T-helper 9 cell (primary cell): ENCODE measurements at places on chromosomes 4 and X.

GRCh38 chr4:4582653-4583052 lies 40.8 kb upstream of the STX18 start:
- DNase-seq: no peak

DNA sequence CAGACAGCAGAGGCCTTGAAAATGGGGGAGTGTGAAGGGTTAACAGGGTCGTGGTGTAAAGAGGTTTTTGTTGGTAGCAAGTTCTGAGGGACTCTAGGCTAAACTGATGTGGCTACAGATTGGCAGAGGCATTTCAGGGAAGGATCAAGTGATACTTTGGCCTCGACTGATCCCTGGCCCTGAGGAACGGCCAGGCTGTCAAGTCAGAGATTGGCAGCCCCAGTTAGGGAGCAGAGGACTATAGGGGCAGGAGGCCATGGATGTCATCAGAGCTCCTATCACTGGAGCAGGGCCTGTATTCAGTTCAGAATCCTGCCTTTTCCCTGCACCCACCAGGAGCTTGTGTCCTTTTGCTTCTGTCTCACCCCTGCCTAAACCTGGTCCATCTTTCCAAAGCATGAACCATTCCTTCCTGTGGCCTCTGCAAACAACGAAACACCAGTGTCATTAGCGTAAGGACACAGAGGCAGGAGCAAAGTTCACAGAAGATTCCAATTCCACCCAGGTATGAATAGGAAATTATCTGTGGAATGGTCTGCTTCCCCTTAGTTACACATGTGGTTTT lies 613.1 kb downstream of the MID1IP1 start:
- no peak for DNase-seq

DNA sequence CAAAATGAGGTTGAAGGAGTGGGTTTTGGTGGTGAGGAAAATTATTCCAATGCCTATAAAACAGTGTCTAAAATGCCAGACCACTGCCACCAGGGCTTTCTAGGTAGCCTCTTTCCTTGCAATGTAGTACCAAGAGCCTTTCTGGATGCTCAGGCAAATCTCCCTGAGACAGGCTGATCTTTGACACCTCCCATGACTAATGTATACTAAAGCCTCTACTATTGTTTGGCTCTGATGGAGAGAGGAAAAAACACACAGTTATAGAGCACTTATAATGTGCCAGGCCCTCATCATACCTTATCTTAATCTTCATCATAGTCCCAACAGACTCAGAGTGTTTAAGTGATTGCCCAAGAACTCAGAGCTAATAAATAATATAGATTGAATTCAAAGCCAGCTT lies 5.8 kb downstream of the MTMR8 start:
- DNase-seq: no peak

- no peak for DNase-seq
Measured at GRCh38 chrX:136773648-136774047, 7.1 kb downstream of the ARHGEF6 start.

DNA sequence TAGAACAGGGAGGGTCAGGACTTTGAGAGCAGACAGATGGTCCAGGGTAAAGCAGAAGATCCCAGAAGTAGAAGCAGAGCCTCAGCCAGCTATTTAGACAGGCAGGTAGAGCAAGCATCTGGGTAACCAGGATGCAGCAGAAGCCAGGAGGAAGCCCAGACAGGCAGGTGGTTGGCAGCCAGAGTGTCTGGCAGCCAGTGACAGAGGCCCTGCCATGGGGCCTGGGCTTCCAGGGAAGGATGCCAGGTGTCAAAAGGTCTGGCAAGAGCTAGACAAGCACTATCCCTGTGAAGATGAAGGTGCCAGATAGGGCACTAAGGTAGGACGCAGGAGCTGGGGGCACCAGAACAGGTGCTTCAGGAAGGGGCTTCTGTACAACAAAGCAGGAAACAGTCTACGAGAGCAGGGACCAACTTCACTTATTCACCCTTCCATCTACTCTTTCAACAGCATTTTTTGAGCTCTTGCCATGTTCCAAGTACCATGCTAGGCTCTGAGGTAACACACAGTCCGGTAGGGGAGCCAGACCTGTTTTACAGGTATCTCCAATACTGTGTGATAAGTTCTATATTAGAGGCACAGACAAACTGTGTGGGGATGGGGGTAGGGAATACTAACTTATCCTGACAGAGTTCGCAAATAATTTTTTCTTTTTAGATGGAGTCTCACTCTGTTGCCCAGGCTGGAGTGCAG lies 38.1 kb upstream of the GJB1 start:
- DNase-seq: no peak

DNA sequence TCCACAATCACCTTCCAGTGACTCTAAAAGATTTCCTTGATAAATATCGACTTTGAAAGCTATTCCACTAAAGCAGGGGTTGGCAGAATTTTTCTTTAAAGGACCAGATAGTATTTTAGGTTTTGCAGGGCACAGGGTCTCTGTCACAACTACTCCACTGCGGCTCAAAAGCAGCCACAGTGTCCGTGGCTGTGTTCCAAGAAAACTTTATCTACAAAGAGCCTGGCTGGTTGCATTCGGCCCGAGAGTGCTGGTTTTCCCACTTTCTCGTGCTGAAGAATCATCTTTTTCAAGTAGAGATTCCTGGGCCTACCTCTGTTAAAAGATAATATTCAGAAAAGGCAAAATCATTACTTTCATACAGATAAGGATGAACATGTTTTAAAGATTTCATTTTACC lies 55.6 kb downstream of the TSPAN7 start:
- no peak for DNase-seq
